Activated T-helper 2 cell treated with anti-CD3 and anti-CD28 coated beads, Interferon-gamma antibody, Interleukin-2, Interleukin-4, amounts not matched to agents 10 μg/mL and 5 μg/mL and 100 μg/mL, durations not matched to agents 14 hours and 24 hours and 36 hours (primary cell): ENCODE measurements at places on chromosomes 6 and 20. TPM values are rescaled to one million over a fixed set of nuclear protein-coding genes. Genes with fewer than 3 reads are reported as not detected.

The DOK5 gene
- 2.9 and 4.7 TPM in 2 replicates for total RNA-seq

The EYA4 gene
- total RNA-seq: not detected in 2 replicates

The ME1 gene
- total RNA-seq: 0.05 TPM in 1 of 2 replicates, not detected in the other

- DNase-seq: no peak
These were observed 539.1 kb downstream of the CD83 start for GRCh38 chr6:14656649-14657048.

DNA sequence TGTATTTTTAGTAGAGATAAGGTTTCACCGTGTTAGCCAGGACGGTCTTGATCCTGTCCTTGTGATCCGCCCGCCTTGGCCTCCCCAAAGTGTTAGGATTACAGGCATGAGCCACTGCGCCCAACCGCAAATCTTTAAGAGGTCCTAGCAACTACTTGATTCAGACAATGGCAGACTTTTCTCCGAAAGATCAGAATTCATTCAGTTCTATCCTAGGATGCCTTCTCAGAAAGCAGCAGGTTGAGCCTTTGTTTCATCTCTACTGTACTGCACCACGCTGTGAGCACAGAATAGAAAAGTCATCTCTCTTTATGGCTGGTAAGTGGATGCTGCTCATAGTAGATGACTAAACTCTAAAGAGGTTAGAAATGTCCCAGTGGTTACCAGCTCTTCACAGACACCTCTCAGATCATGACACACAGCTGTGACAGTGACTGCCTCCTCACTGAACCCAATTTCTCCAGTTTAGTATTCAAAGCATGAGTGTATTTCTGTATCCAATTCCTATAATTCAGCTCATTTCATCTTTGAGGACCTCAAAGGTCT is 6.0 kb upstream of the HSF2 start:
- no peak for DNase-seq

GRCh38 chr20:11219192-11219591 is 545.4 kb upstream of the JAG1 start:
- no peak for DNase-seq

GRCh38 chr6:25486550-25486949 is 165.5 kb upstream of the SCGN start:
- no peak for DNase-seq
